RPMI7951 (cell line): ENCODE measurements at places on chromosomes 2 and 18.

GRCh38 chr2:72925328-72925943 lies 8.1 kb downstream of the EMX1 start:
- no peak for DNase-seq

- no peak for DNase-seq
Measured at GRCh38 chr2:121888189-121888557, 132.7 kb downstream of the TSN start.

- DNase-seq: no peak
Measured at GRCh38 chr18:62140259-62140658, 46.6 kb downstream of the PIGN start.

- DNase-seq: no peak
Measured at GRCh38 chr2:20371323-20372025, 20.8 kb upstream of the PUM2 start.

DNA sequence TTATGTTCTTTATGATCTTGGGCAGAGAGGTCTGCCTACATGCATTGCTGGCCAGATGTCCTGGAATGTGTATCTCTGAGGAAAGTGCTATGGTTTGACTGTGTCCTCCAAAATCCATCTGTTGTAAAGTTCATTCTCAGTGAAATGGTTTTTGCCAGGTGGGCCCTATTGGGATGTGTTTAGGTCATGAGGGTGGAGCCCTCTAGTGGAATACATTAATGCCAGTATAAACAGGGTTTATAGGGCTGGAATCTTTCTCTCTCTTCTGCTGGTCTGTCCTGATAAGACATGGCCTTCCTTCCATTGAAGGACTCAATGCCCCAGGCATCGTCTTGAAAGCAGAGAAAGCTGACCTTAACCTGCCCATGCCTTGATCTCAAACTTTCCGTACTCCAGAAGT lies 258.5 kb downstream of the RPIA start:
- peak; percentile 14 for DNase-seq

DNA sequence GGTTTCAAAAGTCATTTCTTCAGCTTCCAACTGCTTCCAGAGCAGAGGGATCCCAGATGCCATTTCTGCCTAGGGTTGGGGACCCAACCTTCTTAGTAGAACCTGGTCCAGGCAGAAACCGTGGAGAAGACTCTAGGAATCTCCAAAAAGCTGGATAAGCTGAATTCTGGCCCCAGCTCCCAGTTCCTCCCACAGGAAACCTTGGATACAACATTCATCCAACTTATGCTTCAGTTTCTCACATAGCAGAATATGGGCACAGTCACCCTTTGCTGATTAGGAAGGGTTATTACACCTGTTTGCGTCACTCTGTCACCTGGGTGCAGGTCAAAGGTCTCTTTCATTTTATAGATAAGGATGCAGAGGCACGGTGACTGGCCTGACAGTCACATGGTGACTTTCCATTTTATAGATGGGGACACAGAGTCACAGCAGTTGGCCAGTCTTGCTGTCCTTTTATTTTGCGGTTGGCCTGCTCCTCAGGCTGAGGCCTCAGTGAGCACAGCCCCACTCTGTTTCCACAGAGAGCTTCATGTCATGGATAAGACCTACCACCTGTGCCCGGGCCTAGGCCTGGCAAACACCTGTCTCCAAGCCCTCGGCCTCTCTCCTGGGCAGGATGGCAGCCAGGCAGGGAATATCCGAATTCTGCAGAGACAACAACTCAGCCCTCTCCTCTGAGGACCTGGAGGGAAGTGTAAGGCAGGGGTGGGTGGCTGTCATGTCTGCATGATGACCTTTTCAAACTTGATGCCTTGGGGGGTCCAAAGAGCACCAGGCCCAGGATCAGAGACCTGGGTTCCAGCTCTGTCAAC lies 148.8 kb downstream of the SMAD7 start:
- no peak for DNase-seq
